ENCODE measurements at places on chromosomes 1 and 21. TPM values are rescaled to one million over a fixed set of nuclear protein-coding genes. Genes with fewer than 3 reads are reported as not detected.

The KCNT2 gene
- total RNA-seq, result 2.1 TPM

The ADAMTS5 gene
- 4.0 TPM for total RNA-seq

The ANXA9 gene
- 0.16 TPM for total RNA-seq

The LORICRIN gene
- not detected for total RNA-seq

The FCRLA gene
- total RNA-seq, result 0.40 TPM

The SLAMF8 gene
- 1.5 TPM for total RNA-seq

The IFI44 gene
- 8.2 TPM for total RNA-seq

The FH gene
- 192 TPM for total RNA-seq

The CTSE gene
- total RNA-seq, result not detected

The DAB1 gene
- total RNA-seq, result 2.0 TPM

DNA sequence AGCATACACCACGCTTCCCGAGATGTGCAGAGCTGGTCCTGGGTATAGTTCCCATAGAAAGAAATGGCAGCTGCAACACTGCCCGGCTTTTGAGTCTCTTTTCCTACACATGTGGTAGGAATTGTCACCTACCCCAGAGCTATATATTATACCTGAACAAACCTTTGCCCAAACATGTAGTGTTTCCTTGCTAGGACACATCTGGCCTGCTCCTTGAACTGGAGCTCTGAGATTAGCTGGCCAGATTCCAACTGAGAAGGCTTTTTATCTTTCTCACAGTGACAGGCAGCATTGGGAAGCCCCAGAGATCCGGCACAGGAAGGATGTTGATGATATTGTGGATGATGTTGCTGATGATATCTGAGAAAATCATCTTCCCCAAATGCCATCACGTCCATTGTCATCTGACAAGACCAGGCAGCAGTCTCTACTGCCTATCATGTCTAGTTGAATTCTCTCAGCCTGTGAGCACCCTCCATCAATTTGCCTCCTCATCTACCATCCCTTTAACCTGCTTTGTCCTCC is 115.0 kb upstream of the SMYD2 start:
- no peak for DNase-seq

DNA sequence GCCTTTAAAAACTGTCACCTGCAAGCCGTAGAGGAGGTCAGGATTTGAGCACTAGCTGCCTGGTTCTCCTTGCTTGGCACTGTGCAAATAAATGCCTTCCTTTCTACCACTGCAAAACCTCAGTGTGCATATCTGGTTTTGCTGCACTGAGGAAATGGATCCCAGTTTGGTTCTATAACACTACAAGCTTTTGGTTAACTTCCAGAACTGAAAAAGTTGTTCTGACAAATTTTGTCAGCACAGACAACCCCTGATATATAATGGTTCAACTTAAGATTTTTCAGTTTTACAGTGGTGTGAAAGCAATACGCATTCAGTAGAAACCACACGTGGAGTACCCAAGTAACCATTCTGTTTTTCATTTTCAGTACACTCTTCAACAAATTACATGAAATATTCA is 29.8 kb upstream of the GALNT2 start:
- no peak for DNase-seq

DNA sequence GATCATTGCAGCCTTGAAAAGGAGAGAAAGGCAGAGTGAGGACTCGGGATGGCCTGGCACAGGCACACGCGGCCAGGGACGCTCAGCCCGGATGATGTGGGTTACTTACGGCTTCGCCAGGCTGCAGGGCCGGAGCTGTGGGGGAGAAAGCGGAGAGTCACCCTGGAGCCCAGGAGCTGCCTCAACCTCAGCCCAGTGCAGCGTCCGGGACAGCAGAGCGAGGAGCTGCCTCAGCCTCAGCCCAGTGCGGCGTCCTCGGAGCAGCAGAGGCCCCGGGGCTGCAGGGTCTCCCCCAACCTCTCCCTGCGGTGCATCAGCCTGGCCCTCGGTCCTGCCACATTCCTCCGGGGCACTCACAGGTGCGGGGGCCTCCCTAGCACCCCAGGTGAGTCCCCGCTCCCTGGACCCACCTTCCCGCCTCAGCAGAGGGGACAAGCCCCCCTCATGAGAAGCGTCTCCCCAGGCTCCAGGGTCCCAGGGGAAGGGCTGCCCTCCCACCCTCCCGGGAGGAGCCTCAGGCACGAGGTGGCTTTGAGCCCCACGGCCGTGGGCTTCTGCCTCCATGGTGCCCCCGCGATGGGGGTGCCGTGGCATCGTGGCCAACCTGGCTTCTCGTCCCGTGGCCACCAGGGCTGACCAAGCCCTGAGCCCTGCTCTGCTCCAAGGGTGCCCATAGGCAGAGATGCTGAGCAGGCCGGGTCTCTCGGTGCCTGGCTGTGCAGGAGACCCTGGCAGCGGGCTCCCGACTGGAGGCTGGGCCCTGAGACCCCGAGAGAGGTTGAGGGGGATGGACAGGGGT is 10.5 kb upstream of the RNF223 start:
- DNase-seq, result peak; percentile 63

- DNase-seq, result no peak
These were observed 2.9 kb downstream of the LHX9 start for GRCh38 chr1:197920067-197920396.

DNA sequence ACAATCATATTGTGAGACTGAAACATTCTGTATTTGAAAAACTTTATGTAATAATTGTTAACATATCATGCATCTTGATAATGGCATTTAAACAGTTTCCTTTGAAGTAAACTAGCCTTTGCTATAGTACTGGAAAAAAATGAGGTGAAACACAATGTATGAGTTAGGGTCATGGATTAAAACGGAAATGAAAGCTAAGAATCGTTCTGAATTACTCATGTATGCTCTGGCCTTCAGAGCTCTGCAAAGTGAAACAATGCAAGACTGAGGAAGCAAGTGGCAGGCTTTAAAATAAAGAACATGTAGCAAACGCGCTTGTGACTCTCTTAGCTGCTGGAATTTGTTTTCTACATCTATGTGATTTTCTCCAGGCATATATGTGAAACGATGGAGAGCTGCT is 317.1 kb downstream of the DPYD start:
- DNase-seq, result no peak

GRCh38 chr1:163410073-163410999 is 88.6 kb downstream of the NUF2 start:
- DNase-seq, result no peak

- DNase-seq, result no peak
These were observed 7.0 kb downstream of the CDKN2C start for GRCh38 chr1:50976890-50977574.

DNA sequence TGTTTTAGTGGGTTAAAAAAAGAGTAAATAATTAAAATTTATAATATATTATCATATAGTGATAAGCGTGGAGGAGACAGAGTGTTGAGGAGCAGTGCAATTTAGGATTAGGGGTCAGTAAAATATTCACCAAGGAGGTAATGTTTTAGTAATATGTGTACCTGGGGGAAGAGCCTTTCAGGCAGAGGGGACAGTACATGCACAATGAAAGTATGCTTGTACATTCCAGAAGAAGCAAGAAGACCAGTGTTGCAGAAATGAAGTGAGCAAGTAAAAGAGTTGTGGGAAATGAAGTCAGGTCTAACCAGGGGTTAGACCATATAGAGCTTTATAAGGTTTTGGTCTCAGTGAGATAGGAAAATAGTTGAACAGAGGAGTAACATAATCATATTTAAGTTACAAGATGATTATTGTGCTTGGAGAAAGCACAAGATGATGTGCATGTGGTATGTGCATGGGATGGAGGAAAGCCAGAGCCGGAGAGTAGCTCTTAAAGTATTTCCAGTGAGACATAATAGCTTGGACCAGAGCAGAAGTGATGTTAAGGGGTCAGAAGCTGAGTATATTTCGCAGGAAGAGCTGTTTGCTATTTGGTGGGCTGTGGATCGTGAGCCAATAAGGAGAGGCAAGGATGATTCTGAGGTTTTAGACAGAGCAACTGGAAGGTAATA is 44.8 kb downstream of the SNX7 start:
- no peak for DNase-seq

- DNase-seq, result no peak
These were observed 19.3 kb downstream of the INSRR start for GRCh38 chr1:156839426-156840109.

DNA sequence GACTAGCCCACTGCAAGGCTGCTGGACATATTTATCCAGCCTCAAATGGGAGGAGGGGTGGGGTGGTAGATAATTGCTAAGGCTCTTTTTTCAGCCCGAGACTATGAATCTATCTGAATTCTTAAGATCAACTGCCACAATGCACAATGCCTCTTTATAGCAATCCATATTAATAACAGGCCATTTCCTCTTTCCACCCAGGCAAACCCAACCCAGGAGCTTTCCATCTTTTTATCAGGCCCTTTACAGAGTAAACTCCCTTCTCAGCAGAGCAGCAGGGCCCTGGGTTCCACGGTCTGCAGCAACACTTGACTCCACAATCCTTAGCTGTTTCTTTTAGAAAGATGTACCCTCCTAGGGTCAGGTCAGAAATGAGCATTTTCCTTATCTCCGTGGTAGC is 806 bp downstream of the DDOST start:
- DNase-seq, result no peak

DNA sequence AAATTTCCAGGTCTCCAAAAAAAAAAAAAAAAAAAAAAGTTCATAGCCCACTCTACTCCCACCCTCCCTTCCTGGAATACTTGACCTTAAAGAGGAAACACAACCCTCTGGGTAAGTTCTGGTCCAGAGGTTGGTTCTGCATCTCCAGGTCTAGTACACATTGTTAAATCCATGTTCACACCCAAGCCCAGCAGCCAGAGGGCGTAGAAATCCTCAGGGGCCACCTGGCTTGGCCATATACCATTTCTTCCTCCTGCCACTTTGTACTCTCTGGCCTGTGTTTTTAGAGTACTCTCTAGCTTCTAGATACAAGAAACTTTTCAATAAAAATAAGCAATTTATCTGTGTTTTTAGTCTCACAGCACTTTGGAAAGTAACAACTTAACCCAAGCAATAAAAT is 89.3 kb downstream of the PHTF1 start:
- no peak for DNase-seq

- no peak for DNase-seq
These were observed 647.2 kb upstream of the CXADR start for GRCh38 chr21:16865632-16866031.

DNA sequence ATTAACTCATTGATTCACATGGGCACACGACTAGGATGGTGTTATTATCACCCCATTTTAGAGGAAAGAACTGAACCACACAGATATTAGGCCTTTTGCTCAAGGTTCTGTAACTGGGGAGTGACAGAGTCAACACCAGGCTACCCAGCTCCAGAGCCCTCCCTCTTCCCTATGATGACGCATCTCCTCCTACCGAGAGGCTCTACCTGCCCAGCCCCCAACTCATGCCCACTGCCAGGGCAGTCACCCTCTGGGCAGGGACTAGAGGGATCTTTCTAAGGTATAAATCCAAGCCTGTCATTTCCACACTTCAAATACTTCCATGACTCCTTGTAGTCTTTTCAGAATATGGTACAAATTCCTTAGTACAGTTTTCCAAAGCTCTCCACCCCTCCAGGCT is 171.3 kb downstream of the GRIK3 start:
- DNase-seq, result no peak

DNA sequence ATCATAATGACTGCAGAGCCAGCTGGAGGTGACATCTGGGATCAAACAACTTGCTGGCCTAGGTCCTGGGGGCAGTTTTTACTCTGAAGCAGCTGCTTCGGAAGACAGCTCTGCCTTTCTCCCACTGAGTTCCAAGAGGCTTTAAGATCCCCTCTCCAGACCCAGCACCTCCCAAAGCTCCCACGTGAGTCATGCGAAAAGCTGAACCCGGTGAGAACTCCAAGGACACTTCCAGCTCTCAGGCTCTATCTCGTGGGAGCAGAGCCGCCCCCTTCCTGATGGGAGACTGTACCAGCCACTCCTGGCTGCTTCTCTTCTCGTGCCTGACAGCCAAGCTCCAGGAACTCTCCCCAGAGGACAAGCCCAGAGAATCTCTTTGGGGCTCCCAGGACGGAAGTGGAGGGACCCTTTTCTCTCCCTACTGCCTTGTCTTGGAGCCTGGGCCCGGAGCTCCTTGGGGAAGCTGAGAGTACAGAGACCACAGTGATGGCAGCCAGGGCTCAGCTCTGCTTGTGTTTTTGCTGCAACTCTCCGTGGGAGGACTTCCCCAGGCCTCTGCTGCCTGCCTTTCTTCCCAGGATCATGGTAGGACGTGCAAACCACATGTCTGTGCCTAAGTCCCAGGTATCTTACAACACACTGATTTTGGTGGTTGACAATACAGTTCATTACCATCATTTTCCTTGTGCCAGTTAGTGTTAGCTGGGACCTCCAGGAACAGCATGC is 40.6 kb downstream of the STUM start:
- no peak for DNase-seq

DNA sequence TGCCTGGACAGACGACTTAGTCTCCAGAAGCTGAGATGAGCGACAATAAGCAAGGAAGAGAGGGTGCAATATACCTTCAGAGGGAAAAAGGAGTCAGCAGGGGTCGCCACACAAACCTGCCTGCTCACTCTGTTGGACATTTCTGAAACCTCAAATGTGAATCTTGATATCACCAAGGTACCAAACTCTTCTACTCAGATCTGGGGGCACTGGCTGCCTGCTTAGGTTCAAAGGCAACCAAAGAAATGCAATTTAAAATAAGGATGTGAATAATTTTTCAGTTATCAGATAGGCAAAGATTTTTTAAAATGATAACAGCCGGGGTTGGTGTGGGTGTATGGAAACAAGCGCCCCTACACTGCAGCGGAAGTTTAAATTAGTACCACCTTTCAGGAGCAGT is 164.2 kb downstream of the HIVEP3 start:
- DNase-seq, result no peak

DNA sequence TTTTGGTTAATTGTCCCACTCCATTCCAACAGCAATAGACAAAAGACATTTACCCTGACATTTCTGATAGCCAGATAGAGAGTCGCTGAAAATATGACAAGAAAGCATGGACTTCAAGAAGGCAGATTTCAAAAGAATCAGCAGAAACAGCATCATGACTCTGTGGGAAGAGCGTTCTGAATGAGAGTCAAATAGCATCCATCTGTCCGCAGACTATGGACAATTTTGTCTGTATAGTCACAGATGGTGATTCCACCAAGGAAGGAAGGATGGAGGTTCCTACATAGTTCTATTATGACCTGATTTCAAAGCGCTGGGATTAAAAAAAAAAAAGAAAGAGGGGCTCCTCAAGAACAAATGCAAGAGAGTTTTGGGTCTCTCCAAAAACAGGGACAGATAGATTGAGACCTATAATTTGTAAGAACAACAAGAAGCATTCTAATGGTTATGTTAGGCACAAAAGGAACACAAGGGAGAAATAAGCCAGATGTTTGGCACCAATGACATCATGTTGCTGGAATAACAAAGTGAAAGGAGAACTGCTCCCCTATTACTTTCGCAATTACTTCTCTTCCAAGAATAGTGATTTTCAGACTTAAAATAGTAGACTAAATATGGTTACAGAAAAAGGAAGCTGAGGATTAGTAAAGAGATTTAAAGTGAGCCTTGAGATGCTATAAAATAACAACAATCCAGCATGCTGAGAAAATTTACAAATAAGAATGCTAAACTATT is 28.5 kb downstream of the NIBAN1 start:
- no peak for DNase-seq

DNA sequence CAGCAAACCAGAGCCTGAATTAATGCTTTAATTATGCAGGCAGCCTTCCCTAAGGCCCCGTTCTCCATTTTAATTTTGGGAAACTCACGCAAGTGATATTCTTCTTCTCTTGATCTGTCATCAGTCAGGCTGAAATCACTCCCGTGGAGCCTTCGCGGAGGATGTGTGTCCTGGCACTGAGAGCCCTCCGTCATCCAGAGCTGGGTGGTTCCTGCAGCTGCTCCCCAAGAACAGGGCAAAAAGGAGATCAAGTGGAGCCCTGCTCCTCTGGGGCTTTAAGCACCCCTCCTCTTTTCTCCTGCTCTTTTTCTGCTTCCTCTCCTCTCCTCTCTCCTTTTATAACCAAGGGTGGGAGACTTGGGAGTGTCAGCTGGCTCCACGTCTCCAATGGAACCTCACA is 133.2 kb upstream of the CACNA1E start:
- no peak for DNase-seq

- peak; percentile 93 for DNase-seq
These were observed 6.4 kb downstream of the ITGB2 start for GRCh38 chr21:44914176-44914874.
